ENCODE measurements at places on chromosomes 7 and 10.

DNA sequence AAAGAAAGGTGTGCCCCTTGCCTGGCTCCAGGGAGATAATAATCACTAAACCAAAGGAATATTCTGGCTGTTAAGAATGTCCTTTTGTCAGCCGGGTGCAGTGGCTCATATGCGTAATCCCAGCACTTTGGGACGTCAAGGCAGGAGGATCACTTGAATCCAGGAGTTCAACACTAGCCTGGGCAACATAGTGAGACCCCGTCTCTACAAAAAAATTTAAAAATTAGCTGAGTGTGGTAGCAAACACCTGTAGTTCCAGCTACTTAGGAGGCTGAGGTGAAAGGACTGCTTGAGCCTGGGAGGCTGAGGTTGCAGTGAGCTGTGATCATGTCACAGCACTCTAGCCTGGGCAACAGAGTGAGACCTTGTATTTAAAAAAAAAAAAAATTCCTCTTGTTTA is 74.1 kb downstream of the HERC4 start:
- DNase-seq: no peak

DNA sequence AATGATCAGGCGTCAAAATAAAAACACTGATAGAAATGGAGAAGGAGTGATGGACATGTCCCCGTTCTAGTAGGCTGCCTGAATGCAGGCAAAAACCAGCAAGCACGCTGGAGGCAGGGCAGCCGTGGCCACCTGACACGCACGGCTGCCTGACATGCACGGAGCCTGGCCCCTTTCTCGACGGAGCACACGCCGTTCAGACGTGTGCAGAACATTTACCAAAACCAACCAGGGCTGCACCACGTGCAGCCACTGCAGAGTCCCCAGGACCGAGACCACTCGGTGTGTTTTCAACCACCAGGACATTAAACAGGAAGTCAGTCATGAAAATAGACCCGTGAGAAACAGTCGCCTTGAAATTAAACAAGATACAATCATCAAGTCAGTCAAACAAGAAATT is 61.9 kb upstream of the NKX6-2 start:
- no peak for DNase-seq

DNA sequence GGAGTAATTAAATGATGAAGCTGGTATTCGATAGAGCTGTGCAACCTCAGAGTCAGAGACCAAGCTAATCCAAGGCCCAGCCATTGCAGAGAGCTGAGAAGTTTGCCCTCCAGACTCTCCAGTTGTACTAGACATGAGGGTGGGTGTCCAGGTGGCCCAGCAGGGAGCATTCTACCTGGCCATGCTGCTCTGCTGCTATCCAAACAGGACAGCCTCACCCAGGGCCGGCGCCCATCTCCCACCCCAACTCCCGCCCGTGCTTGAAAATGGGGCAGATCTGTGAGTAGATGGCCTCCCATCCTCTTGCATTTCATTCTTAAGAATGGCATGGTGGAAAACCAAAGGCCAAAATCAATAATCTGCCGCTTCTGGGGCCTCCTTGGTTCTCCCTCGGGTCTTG is 124.2 kb downstream of the TCERG1L start:
- DNase-seq: no peak

- no peak for DNase-seq
These were observed 34.7 kb downstream of the WAPL start for GRCh38 chr10:86486856-86487255.

DNA sequence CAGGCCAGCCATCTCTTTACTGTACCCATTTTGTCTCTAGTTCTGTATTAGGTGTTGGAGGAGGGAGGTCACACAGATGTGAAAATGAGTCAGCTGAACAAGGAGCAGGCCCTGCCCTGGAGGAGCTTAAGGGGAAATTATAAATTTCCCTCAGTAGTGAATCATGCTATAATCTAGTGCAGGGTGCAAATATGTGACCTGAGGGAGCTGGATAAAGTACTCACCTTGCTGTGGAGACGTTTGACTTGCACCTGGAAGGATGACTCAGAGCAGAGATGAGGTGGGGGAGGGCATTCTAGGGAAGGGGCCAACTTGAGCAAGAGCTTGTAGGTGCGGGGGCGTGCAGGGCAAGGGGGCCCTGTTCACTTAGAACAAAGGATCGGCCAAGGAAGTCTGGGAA is 610.6 kb downstream of the SDK1 start:
- DNase-seq: no peak

- DNase-seq: no peak
These were observed 681.9 kb downstream of the GRM8 start for GRCh38 chr7:126570845-126571244.

GRCh38 chr10:114337510-114338462 is 66.5 kb downstream of the AFAP1L2 start:
- DNase-seq: no peak

DNA sequence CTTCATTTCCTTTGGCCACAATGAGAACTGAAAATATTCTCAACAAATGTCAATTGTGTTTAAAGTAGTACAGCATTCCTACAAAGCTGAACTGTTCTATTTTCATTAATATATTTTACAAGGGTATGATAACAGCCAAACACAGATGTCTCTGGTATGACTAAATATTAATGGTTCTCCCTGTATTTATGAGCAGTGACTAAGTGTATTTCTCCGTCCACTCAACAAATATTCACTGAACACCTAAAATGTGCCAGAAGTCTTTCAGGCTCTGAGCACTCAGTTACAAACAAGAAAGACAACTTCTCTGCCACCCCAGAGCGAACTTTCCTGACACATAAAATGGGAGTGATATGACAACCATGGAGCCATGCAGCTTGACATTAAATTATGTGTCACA is 135.6 kb downstream of the VPS41 start:
- DNase-seq: no peak

- DNase-seq: no peak
These were observed 338 bp downstream of the ATP6V0E2 start for GRCh38 chr7:149873970-149874643.

GRCh38 chr7:139772115-139772514 is 5.7 kb downstream of the HIPK2 start:
- no peak for DNase-seq

- no peak for DNase-seq
These were observed 26.9 kb downstream of the SLC25A28 start for GRCh38 chr10:99593312-99593711.

DNA sequence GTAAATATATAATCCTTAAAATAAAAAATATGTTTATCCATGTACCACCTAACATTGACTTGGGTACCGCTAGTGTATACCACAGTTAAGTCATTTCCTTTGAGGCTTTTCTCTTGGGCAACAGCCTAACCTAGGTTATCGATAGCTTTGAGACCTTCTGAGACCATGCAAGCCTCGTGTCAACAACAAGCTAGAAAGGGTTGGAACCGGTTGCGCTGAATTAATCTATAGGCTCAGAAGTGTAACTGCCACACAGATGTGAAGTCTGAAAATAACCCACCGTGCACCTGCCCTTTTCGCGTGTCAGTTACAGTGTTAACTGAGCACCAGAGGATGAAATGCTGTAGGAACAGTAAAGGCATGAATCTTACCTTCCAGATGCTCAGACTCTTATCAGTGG is 59.8 kb downstream of the ARID5B start:
- DNase-seq: no peak

DNA sequence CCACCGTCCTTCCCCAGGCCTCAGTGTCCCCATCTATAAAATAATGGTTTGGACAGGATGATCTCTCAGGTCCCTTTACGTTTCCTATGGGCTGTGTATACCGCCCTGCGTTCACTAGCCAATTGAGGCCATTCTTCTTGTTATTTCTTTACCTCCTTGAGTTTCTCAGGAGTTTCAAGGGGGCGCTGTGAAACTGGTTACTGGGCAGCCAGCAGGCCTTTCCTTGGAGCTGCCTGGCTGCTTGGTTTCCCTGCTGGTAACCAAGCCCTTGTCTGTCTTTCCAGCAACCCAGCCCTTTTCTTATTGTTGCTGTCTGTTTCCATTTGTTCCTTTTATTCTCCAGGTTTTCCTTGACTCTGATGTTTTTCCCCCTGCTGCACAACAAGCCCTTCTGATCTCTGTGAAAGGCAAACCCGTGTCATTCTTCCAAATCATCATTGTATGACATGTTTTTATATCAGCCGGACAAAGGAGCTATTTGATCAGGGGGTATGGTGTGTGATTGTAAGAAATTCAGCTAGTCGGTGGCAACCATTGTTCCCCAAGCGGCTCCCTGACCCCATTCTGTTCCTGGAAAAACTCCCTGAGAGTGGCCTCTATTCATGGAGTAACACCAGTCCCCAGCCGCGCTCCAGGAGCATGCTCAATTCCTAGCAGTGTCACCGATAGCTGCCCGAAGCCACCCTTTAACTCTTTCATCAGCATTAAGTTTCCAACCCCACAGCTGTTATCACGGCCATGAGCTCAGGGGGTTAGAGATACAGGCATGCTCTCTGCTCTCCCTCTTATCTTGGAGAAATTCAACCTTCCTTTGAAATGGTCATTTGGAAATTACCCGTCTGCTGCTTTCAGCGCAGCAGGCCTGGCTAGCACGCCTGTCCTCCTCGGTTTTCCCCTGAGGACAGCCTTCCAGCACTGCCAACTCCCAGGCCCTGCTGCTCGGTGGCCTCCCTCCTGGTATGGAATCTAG is 26.6 kb downstream of the FGF8 start:
- no peak for DNase-seq

DNA sequence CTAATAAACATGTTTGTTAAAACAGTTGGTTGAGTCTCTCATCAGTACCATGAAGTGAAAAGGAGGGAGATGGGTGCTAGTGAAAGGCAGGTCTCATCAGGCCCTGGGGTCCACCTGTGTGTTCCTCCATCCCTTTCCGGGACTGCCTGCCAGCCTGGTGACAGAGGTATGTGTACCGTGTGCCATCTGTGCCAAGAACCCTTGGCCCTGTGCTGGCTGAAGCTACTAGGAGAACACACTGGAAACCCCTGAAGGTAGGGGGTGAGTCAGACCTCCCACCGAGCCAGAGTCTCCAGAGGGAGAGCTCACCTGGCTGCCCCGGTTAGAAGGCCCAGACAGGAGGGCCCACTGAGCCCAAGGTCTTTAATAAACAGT is 2.3 kb downstream of the DDIT4 start:
- DNase-seq: no peak

GRCh38 chr7:112120696-112121217 is 85.4 kb downstream of the DOCK4 start:
- DNase-seq: no peak

DNA sequence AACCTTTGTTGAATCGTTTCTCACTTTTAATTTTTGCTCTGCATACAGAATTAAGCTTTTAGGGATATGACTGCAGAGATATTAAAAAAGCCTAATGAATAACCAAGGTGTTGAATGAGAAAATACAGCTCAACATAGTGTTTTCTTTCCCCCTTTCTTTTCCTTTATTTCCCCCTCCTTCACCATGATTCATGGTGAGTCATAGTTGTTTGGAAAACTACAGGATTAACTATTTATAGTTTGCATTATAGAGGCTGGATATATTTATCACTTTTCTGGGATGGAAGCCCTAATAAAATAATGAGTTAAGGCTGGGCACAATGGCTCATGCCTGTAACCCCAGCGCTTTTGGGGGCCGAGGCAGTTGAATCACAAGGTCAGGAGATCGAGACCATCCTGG is 115.0 kb downstream of the DNAJB9 start:
- no peak for DNase-seq

GRCh38 chr7:46855851-46856250 is 726.1 kb downstream of the TNS3 start:
- DNase-seq: no peak

GRCh38 chr10:32093650-32094049 is 37.4 kb upstream of the KIF5B start:
- DNase-seq: no peak

DNA sequence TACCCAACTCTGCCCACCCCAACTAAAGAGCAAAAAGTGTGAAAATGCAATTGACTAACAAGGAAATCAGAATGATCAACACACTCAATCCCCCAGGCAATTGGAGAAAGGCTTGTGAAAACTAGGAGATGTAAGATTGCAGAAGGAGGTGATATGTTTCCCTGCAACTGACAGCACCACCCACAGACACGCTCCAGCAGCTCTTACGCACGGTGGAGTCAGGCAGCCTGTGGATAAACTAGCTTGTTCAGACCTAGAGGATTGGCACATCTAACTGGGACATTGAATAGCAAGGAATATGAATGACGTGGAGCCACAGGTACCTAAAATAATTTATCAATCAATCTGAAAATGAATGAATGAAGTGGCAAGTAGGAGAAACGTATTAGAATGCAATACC is 125.7 kb upstream of the MYO3A start:
- no peak for DNase-seq

DNA sequence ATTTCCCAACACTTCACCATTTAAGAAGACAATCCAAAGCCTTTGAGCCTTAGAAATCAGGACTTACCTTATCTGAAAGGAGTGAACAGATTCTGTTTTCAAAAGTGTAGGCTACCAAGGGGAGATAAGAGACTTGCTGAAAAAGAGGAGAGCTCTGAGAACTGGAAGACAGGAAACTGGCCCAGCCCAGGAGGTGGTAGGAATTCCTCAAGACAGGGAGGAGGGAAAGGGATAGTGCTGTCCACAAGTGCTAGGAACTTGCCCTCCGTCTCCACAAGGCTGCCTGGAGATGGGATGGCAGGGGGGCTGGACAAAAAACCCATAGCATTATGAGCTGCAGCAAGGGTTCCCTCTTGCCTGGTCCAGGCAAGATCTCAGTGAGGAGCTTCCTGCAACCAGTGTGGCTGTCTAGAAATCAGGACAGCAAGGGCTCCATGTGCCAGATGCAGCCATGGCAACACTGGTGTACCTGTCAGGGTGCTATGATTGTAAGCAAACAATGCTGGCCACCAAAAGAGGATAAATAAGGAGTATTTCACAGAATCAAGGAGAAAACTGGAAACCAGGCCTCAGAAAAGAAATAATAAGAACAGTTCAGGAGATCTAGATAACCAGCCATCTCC is 22.7 kb upstream of the FRMD4A start:
- DNase-seq: no peak

DNA sequence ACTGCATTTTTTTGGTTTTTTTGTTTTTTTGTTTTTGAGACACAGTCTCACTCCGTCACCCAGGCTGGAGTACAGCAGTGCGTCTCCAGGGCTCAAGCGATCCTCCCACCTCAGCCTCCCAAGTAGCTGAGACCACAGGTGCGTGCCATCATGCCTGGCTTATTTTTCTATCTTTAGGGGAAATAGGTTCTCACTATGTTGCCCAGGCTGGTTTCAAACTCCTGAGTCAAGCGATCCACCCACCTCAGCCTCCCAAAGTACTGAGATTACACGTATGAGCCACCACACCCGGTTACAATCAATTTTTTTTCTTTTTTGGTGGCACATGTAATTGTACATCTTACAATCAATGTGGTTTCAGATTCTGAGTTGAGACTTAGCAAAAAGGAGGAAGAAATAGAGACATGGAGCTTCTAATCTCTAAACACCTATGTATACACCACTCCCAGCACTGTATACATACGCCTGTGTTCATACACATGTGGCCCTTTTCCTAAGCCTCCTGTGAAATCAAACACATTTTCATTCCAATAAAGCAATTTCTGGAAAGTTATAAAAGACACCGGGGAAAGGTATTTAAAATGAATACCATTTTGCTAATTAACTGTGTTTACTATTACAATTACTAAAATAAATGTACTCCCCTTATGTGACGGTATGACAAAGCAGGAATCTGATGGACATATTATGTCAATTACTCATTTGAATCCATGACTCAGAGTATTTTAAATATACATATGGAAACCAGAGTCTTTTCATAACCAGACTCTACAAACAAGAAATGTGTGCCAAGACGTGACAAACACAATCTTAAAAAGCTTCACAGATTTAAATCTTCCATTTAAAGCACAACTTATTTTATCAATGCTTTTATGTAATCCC is 40.9 kb downstream of the SMURF1 start:
- DNase-seq: no peak

All from cortex of kidney (tissue), 1 donor.